ENCODE measurements at places on chromosomes 6 and 20. TPM values are rescaled to one million over a fixed set of nuclear protein-coding genes. Genes with fewer than 3 reads are reported as not detected.

DNA sequence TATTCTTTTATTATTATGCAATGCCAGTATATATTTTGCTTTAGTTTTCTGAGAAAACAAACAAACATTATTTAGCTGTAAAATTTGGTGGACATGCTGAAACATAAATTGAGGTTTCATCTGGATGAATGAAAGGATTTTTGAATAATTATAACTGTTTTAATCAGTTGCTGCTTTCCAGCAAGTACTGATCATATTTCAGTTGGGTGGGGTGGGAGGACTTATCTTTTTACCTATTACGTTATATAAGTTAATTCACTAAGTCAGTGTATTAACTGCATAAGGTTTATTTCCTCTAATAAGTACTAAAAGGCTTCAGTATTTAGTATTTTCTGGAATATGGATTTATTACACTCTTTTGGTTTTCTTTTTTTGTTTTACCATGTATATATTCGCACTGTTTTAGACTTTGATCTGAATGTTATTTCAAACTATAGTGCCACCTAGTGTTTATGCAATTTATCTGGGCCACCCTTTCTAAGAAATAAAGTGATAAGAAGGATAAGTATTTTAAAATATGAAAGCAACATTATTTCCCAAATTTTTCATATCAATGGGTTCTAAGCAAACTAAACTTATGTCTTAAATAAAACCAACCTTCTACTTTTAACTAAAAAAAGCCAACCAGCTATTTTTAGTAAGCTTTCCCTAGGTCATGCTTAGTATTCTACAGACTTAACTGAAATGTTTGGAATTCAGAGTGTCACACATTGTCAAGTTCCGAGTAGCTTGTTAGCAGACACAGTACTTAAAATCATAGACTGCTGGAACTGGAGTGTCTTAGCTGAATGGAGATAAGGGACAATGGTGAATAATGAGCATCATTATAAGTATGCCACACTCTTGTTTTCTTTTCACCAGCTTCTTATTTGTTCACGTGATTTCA is 105.4 kb upstream of the MCHR2 start:
- DNase-seq: no peak

DNA sequence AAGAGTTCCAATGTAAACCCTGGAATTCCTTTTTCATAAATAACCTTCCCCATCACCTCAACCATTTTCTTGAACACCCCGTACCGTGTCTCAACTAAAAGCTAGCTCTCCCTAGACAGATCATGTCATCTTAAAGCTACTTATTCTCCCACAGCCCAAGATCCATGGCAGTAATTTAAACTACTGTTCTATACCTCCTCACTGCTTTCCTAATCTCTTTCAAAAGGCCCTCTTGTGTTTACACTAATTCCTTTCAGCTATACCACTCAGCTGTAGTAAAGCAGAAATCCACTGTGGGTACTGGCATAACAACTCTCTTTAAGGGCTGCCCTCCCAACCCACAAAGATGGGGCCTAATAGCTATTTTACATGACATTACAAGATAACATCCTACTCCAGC is 67.5 kb downstream of the RNGTT start:
- DNase-seq: no peak

DNA sequence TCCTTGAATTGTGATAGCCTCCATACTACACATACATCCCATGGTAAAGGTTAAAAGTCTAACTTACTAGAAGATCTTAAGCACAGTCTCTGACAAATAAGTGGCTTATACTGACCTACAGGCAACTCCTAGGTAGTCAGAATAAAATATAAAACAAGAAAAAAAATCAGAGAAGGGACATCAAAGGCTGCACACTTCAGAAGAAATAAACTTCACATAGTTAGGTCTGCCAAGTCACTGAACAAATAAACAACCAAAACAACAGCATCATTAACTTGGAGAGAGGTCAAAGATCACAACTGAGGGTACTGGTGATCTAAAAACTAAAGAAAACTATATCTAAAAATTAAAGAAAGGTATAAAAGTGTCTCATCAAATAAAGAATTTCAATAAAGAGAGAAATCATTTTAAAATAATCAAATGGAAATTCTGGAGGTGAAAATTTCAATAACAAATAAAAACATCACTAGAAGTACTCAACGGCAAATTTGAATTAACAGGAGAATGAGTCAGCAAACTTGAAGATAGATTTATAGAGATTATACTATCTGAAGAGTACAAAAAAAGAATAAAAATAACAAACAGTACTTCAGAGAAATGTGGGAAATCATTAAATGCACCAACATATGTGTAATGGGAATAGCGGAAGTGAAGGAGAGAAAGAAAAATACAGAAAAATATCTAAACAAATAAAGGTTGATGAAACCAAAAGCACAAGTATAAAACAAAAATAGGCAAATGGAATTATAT is 88.0 kb upstream of the UST start:
- no peak for DNase-seq

- no peak for DNase-seq
These were observed 6.7 kb downstream of the GNMT start for GRCh38 chr6:42967228-42967627.

GRCh38 chr20:9508696-9509178 is 5.7 kb upstream of the LAMP5 start:
- DNase-seq: no peak

- DNase-seq: peak; percentile 32
These were observed 103.7 kb downstream of the TOX2 start for GRCh38 chr20:44018259-44018941.

GRCh38 chr6:16413399-16413798 is 175.0 kb downstream of the GMPR start:
- DNase-seq: no peak

- no peak for DNase-seq
These were observed 138.1 kb upstream of the PTCHD4 start for GRCh38 chr6:48249071-48249470.

GRCh38 chr6:49551866-49552129 is 1.3 kb downstream of the C6orf141 start:
- no peak for DNase-seq

GRCh38 chr20:62479656-62480055 is 3.9 kb upstream of the GATA5 start:
- DNase-seq: no peak

DNA sequence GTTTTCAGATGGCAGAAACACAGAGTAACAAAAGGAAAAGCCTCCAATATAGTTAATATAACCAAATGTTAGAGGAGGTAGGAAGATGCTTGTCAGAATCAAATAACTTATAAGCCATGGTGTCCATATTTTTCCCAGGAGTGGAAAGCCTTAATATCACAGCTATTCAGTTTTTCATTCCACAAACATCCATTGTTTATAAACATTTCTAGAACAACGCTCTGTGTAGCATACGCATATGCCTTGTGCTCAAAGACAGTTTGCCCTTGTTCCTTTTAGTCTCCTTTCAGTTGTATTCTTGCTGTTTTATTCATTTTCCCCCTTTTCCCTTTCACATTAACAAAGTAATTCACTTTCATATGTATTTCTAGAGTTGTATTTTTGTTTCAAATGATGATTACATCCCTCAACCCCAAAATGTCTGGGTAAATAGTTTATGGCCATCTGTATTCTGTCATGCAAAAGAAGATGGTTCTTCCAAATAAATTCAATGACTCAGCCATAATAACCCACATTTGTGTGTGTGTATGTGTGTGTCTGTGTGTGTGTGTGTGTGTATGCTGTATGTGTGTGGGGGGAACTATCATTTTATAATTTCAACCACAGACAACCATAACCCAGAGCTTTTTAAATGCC is 455.7 kb upstream of the SOX4 start:
- DNase-seq: no peak

DNA sequence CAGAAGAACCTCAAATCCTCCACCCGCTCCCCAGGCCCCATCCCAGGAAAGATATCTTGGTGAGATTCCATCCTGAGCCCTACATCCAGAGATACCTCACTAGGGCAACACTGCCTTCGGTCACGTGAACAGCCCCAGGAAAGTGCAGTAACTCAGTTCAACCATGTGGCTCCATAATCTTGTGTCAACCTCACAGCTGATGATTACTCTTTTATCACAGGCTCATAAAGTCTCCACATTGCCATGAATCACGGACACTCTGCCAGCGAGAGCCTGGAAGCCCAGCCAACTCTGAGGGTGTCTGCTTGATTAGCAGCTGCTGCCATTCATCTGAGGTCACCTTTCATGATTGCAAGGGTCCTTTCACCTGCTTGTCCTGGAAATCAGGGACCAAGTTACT is 175.8 kb upstream of the LRFN2 start:
- no peak for DNase-seq

GRCh38 chr6:100235631-100236030 is 229.1 kb downstream of the SIM1 start:
- DNase-seq: no peak

DNA sequence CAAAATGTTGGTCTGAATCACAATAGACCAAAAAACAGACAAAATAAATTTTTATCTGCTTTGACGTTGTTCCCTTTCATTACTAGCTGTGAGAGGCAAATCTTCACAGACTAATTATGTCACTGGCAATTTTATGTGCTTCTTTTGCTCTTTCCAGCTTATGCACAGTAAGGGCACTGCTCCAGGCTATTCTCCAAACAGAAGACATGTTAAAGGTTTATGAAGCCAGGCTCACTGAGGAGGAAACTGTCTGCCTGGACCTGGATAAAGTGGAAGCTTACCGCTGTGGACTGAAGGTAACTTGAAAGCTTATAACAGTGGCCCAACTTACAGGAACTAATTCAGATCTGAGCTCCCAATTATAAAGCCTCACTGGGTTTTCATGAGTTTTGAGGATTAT is 15.5 kb upstream of the SNRNP48 start:
- no peak for DNase-seq

- DNase-seq: no peak
These were observed 30.5 kb downstream of the SLC9A8 start for GRCh38 chr20:49843139-49843538.

DNA sequence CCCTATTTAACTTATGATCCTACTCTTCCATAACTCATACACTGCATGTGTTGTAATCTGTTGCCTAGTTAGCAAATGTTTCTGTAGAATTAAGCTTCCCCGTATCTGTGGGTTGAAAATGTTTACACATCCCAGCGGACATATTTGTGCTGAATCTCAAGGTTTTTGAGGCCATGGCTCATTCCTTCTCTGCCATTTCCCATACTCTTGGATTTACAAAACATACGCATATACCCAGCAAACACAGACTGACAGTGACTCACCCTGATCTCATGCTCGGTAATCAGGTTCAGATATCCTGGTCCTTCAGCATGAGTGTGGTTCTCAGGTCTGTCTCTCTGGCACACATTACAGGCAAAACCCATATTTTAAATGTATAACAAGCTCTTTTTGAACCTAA is 58.7 kb downstream of the AGPAT4 start:
- DNase-seq: no peak

- DNase-seq: no peak
These were observed 184.2 kb upstream of the SPTLC3 start for GRCh38 chr20:12824328-12825225.

- no peak for DNase-seq
These were observed 367 bp upstream of the PCIF1 start for GRCh38 chr20:45934046-45934585.

GRCh38 chr6:39839445-39839844 is 47.3 kb downstream of the DAAM2 start:
- DNase-seq: no peak

- no peak for DNase-seq
These were observed 92.8 kb upstream of the EPB41L1 start for GRCh38 chr20:36061754-36062153.

DNA sequence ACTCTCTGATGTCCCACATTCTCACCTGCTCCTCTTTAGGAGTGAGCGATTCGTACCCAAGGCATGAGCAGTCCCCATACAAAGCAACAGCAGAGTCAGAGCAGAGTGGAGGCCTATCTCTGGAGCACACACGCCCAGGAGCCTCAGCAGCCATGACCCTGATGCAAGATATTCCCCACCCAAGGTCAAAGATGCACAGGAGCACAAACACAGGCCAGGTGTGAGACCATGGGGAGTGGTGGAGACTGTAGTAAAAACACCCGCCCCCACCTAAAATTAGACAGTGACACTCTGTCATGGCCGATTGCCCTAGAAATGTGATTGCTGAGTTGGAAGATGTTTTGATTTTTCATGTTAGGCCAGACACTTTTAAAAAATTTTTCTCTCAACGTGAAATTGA is 21.4 kb downstream of the RRBP1 start:
- DNase-seq: no peak

DNA sequence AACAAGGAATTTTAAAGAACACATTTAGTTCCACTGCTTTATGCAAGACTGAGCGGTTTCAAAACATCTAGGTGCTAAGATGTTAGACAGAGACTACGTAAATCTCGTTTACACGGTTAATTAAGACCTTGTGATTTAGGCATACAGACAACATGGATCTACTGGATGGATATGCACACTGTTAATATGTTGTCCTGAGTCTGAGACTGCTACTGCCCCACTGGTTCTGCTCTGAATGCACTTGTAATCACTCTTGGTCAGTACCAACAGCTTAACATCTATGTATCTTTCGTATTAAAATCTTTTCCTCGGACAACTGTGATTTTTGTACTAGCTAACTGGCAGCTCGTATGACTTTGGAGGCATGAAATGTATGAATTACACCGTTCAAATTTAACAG is 3.1 kb downstream of the MAN1A1 start:
- peak; percentile 33 for DNase-seq

GRCh38 chr20:62232770-62233645 is 5.3 kb upstream of the OSBPL2 start:
- no peak for DNase-seq

GRCh38 chr6:81226957-81227356 is 525.5 kb downstream of the TENT5A start:
- no peak for DNase-seq

The OR2J3 gene
- not detected for total RNA-seq

The SNAP25 gene
- 1.4 TPM for total RNA-seq

The PRL gene
- not detected for total RNA-seq

The MYCT1 gene
- not detected for total RNA-seq

The PRPH2 gene
- total RNA-seq: 1.6 TPM

The MDN1 gene
- total RNA-seq: 11.3 TPM

The HACE1 gene
- 7.9 TPM for total RNA-seq

The CGAS gene
- 18.2 TPM for total RNA-seq

The ZSCAN23 gene
- 0.87 TPM for total RNA-seq

The TBXT gene
- total RNA-seq: not detected

Data from epithelial cell of proximal tubule (primary cell).